ENCODE measurements at places on chromosomes 3 and 15. TPM values are rescaled to one million over a fixed set of nuclear protein-coding genes. Genes with fewer than 3 reads are reported as not detected.

DNA sequence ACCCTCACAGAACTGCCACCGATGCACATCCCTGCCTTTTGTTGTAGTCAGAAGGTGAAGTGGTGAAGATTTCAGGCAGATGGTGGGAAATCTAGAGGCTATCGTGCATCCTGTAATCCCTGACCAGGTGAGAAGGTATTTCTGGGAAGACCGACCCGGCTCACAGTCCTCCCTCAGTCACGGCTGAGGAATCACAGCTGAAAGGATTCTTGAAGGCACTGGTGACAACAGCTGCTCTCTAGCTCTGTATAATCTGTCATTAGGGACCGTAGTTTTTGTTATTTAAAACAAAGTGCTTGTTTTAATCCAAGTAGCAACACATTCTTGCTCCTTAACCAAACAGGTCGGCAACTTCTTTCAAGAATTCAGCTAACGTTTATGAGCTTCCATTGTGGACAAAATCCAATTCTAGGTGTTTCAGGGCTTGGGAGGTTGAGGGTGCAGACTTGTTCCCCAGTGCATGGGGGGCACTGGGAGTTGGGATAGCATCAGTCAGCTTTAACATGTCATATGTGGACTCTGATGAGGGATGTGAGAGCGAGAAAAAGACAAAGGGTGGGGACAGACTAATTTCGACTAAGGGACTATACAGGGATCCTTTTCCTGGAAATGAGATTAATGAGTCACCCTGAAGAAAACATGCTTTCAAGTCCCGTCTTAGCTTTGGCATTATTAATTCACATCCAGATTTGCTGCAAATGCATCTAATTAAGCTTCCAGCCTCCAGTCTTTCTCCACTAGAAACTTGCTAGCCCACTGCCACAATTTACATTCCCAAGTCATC lies 141.0 kb upstream of the RASGRP1 start:
- no peak overlapping the region for H3K4me3 ChIP-seq
- no peak overlapping the region for H3K27ac ChIP-seq
- H3K36me3 ChIP-seq, result no peaks in the 10 kb centered on the region
- DNase-seq, result no peak

DNA sequence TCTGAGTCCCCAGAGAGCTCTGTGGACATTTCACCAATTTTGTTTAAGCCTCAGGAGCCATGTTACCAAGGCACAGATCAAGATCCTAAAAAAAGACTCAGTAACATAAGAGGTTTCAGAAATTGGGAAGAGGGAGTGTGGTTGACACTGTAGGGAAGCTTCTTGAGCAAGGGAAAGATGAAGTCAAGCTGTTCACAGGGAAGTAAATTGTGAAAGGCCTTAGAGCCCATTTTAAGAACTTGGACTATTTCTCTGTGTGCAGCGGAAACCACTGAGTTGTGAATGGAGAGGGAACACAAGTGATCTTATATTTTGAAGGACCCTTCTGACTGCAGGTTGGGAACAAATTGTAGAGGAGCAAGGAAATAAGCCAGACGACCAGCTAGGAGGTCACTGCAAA lies 18.7 kb downstream of the BCL2A1 start:
- no peaks in the 10 kb centered on the region for H3K4me1 ChIP-seq
- no peak overlapping the region for H3K27ac ChIP-seq
- DNase-seq, result no peak
- no peaks in the 10 kb centered on the region for H3K36me3 ChIP-seq

The PARP14 gene
- total RNA-seq, result 37.8 TPM

- no peaks in the 10 kb centered on the region for H3K4me1 ChIP-seq
- no peak overlapping the region for H3K4me3 ChIP-seq
- H3K27ac ChIP-seq, result no peak overlapping the region
- no peaks in the 10 kb centered on the region for H3K36me3 ChIP-seq
- no peak for DNase-seq
Measured at GRCh38 chr3:100102757-100103156, 11.5 kb downstream of the FILIP1L start.

DNA sequence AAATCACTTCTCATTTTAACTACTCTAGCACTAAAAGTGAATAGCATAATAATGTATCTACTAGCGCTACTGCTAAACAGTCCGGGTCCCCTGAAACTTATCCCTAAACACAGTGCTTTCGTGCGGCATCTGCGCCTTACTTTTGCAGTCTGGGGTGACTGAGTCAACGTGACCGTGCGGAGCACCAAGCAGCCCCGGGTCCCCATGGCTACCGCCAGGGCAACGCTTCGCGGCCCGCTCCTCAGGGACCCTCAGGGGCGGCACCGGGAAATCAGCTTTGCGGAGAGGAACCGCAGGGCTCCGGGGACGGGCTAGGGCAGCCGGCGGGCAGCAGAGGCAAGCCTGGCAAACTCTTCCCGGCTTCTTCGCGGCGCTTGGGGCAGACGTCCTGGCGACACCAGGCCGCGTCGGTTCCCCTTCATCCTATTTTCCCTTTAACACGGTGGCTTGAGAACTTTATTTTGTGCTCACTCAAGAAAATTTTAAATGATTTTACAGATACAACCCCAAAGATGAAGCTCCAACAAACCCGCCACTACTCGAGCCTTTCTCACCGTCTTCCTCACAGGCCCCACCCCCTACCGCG lies 757 bp upstream of the DIPK2A start:
- peak overlapping the region; percentile 95 for H3K27ac ChIP-seq
- no peak for DNase-seq
- H3K36me3 ChIP-seq, result no peaks in the 10 kb centered on the region
- peaks cover 15% of the 10 kb centered on the region for H3K4me1 ChIP-seq
- peak overlapping the region; percentile 96 for H3K4me3 ChIP-seq
- no peaks in the 10 kb centered on the region for H3K27me3 ChIP-seq

The ATP2B2 gene
- total RNA-seq, result 2.0 TPM

DNA sequence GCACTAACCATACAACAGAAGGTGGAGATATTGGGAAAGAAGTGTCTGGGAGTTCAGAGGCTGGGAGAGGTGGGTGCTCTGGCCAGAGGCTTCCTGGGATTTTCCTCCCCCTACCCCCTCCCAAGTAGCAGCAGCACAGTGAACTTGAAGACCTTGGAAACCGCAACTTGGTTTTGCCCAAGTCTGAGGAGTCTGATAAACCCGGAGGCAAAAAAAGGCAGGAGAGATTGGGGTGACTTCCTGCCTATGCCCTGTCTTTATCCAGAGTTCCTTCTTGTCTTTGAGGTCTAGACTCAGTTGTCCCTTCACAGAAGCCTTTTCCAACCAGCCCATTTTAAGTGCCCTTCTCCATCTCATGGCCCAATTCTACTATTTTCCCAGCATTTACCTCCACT lies 25.4 kb upstream of the THRB start:
- H3K36me3 ChIP-seq, result no peaks in the 10 kb centered on the region
- H3K27ac ChIP-seq, result no peak overlapping the region
- H3K4me3 ChIP-seq, result no peak overlapping the region
- no peaks in the 10 kb centered on the region for H3K27me3 ChIP-seq
- no peak for DNase-seq
